LHCN-M2 (cell line): ENCODE measurements at places on chromosomes 1 and 21. TPM values are rescaled to one million over a fixed set of nuclear protein-coding genes. Genes with fewer than 3 reads are reported as not detected.

The BRDT gene
- total RNA-seq: not detected in 2 replicates

The CSMD2 gene
- not detected in 2 replicates for total RNA-seq

The CLDN8 gene
- total RNA-seq: not detected in 2 replicates

The EDARADD gene
- total RNA-seq: not detected in 2 replicates

The DUSP10 gene
- total RNA-seq: 43.4 and 50.7 TPM in 2 replicates

The SRSF11 gene
- 83.0 and 99.8 TPM in 2 replicates for total RNA-seq

The OR2T35 gene
- total RNA-seq: not detected in 2 replicates

The SV2A gene
- total RNA-seq: 18.1 and 23.5 TPM in 2 replicates

The PSMG1 gene
- 60.7 and 74.7 TPM in 2 replicates for total RNA-seq

The TACSTD2 gene
- not detected in 2 replicates for total RNA-seq

The LAMC1 gene
- total RNA-seq: 316 and 383 TPM in 2 replicates
